NCI-H446 (cell line): ENCODE measurements at places on chromosomes 2 and 18.

DNA sequence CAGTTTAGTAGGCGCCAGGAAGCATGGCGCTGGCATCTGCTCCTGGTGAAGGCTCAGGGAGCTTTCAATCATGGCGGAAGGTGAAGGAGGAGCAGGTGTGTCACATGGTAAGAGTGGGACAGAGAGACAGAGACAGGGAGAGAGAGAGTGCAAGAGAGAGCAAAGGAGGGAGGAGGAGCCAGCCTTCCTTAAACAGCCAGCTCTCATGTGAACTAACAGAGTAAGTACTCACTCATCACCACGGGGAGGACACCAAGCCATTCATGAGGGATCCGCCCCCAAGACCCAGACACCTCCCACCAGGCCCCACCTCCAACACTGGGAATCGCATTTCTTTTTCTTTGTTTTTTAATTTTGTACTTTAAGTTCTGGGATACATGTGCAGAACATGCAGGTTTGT lies 40.8 kb upstream of the CLASP1 start:
- DNase-seq: no peak

GRCh38 chr2:191804766-191805165 lies 42.1 kb downstream of the CAVIN2 start:
- DNase-seq: no peak

DNA sequence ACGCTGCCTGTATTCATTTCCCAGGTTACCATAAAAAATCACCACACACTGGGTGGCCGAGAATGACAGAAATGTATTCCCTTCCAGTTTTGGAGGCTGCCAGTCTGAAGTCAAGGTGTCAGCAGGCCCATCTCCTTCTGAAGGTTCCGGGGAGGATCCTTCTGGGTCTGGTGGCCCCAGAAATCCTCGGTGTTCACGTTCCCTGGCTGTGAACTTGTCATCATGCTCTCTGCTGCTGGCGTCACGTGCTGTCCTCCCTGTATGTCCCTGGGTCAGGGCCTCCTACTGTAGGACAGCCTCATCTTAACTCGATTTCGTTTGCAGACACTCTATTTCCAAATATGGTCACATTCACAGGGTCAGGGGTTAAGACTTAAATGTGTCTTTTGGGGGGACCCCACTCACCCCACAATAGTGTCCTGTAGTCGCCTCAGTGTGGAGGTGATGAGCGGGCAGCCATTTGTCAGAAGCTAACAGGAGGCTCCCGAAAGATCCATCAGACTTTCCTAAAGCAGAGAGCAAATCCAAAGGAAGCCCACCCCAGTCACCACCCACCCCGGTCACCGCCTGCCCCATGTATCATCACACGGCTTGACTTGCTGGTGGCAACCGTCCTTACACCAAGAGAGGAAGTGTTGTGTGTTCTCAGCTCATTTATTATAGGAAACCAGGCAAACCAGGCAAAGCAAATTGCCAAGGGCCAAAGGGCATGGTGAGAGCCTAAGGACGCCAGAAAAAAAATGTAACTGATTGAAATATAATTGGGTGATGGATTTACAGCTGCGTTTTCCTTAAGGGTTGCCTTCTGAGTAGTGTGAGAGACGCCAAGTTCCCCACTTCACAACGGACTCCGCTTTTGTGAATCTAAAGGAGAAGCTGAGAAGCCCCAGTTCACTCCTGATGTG lies 148.8 kb upstream of the ZNF236 start:
- DNase-seq: no peak

- no peak for DNase-seq
These were observed 11.0 kb downstream of the DYSF start for GRCh38 chr2:71464389-71464788.

- no peak for DNase-seq
These were observed 14.7 kb upstream of the NEU4 start for GRCh38 chr2:241794250-241794823.

- DNase-seq: no peak
These were observed 101.8 kb upstream of the ERBB4 start for GRCh38 chr2:212640428-212640827.

GRCh38 chr18:68438983-68439382 lies 275.9 kb downstream of the TMX3 start:
- DNase-seq: no peak

GRCh38 chr2:2056531-2056930 lies 274.5 kb downstream of the MYT1L start:
- DNase-seq: no peak

DNA sequence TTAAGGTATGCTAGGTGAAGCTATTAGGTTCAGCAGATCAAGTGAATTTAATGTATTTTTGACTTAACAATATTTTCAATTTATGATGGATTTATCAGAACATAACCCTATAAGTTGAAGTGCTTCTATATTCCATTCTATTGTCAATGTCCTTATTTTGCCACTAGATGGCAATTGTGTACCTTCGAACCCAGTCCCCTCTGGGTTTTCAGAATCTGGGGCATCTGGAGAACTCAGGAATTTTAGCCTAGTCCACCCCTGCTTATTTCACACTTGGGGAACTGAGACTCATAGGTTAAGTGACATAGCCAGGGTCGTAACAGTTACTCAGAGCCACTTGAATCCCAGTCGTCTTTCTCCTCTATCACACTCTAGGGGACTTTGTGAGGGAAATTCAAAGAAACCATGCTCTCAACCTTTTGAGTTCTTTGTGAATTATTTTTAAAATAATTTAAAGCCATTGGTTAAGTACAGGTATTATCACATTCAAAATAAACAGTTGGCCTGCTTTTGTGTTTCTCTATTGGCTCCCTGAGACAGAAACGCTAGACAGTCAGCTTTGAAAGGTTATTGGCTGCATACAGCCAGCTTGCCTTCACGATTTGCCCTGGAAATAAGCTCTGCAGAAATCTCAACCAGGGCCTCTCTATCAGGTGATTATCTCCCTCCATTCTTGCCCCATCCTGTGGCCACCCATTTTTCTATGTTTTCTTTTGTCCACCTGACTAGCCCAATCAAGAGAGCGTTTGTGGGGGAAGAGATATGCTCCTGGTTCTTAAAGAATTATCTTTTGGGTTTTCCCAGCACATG lies 145.0 kb downstream of the TTC27 start:
- peak; percentile 70 for DNase-seq

DNA sequence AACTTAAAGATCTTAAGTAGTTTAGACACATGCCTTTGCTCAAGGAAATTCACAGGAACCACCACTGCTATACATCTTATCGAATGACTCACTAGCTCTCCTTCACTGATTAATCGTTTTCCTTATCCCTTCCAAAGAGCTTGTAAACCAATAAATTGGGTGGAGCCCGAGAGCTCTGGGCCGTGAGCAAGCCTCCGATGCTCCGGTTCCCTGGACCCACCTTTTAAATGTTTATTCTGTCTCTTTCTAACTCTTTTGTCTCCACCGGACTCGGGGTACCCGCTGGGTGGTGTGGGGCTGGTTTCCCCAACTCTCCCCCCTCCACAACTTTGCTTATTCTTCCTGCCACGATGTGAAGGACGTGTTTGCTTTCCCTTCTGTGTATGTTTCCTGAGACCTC lies 292.9 kb upstream of the TMEFF2 start:
- no peak for DNase-seq

- no peak for DNase-seq
These were observed 55.1 kb downstream of the MAP3K20 start for GRCh38 chr2:173130496-173131465.

- DNase-seq: peak; percentile 2
These were observed 940.2 kb upstream of the ZEB2 start for GRCh38 chr2:145460112-145460511.

DNA sequence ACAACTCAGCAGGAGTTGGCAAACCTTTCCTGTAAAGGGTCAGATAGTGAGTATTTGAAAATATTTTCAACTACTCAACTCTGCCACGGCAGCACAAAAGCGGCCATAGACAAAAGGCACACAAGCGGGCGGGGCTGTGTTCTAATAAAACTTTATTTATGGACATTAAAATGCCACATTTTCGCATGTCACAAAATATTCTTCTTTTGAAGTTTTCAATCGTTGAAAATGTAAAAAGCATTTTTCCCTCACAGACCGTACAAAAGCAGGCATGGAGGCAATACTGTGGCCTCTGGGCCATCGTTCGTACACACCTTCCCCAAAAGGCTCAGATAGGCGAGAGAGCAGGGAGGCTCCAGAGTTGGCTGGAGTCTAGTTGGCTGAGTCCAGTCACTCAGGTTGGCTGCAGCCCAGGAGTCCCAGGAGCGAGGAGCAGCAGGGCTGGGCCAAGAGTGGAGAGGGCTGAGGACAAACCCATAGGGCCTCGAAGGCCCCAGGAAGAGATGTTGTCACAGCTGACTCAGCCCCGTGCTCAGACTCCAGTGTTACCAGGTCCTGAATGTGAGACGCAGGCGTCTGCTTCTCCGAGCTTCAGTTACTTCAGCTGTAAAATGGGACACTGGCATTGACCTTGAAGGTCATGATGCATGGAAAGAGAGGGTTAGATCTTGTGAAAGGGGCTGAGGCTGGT lies 42.5 kb downstream of the SDC1 start:
- DNase-seq: no peak

GRCh38 chr18:31129398-31130115 lies 27.3 kb upstream of the DSC2 start:
- DNase-seq: no peak

- DNase-seq: no peak
These were observed 6.7 kb downstream of the PPP1R7 start for GRCh38 chr2:241156971-241157441.

DNA sequence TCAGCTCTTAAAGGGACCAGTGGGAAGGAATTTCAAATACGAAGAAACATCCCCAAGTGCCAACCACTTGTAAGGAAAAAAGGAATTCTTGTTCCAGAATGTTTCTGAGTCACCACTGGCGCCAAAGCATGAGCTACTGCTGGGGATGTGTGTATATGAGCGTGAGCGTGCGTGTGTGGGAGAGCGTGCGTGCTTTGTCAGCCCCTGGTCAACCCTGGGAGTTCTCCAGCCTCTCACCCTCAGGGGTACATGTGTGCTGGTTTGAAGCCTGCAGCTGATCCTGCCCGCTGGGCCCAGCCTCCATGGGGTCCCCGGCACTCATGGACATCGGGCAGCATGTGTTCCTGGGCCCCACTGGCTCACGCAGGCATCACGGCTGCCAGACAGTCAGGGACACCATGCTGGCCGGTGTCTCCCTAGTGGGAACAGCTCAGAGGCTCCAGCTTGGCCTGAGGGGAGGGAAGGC lies 17.1 kb downstream of the HS6ST1 start:
- DNase-seq: no peak

GRCh38 chr2:72118386-72118785 lies 29.3 kb downstream of the CYP26B1 start:
- DNase-seq: no peak

DNA sequence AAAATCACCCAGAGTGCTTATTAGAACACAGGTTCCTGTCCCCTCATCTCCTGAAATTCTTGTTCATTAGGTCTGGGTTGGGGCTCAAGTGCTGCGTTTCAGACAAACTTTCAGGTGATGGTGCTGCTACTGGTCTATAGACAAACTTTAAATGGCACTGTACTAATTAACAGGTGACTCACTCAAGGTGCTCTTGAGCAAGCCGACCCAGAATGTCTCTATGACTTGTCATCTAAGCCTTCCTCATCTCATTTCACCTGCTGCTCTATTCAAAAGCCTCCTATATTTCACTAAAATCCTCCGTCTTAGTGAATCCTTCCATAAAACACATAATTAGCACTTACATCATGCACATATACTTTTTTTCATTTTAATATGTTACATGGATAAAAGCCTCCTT lies 29.9 kb upstream of the STK39 start:
- DNase-seq: no peak

GRCh38 chr18:495017-495416 lies 5.5 kb downstream of the COLEC12 start:
- no peak for DNase-seq

- DNase-seq: no peak
These were observed 11.8 kb downstream of the COL4A4 start for GRCh38 chr2:227152093-227152766.

- DNase-seq: no peak
These were observed 7.1 kb upstream of the WNT10A start for GRCh38 chr2:218873359-218874194.

DNA sequence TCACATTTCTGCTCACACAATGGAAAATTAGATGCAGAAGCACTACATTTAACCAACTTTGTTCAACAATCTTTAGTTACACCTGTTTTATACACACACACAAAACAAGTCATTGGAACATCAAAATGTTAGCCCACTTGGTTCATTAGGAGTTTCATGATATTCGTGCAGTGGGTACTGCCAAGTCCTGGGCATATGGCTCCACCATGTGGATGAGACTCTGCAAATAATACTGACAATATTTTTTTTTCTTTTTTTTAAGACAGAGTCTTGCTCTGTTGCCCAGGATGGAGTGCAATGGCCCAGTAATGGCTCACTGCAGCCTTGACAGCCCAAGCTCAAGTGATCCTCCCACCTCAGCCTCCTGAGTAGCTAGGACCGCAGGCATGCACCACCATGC lies 34.5 kb upstream of the GRB14 start:
- DNase-seq: no peak

DNA sequence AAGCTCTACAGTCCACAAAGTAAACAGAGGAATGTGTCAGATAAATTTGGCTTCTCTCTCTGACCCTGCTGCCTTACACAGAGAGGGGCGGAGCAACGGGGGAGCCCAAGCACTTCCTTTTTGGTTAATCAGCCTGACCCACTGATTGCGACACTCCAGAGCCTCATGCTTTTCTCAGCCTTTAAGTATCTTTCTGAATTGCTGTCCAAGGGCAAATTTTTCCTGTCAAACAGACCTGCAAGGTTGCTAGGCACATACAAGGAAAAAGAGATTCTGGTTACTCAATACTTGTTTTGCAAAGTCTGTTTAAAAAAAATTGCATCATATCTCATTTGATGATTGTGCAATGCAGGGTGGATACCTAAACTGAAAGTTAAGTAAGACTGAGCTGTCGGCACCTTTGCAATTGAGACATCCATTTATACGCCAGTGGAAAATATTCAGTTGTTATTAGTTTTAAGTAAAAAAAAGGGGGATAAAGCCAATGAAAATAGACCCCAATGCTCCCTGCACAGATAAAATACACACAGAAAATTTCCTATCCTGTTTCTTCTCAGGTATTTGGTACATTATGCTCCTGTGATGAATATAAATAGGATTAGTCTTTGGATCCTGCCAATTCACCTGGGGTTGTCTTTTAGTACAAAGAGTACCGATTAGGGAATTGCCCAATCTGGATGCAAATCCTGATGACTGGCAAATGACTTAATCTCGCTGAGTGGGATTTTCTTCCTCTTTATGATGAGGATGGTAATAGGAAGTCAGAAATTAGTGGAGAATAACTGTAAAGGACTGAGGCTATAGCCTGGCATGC lies 260.2 kb upstream of the TRIB2 start:
- DNase-seq: no peak

DNA sequence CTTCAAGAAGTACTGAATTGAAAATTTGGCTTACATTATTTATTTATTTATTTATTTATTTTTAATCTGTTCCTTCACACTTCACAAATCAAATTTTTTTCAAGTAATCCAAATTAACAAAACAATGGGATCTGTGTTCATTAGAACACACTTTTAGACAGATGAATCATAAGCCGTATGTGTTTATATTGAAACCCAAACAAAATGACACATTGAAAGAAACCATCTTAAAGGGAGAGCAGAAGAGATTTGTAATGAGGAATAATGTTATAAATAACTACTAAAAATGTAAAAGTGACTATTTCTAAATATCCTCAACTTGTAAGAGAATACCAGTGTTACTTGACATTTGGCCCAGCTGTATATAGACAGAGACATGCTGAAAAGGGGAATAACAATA lies 991.0 kb upstream of the CHAC2 start:
- DNase-seq: no peak

- no peak for DNase-seq
These were observed 21.2 kb downstream of the E2F6 start for GRCh38 chr2:11444737-11445136.

- no peak for DNase-seq
These were observed 129.8 kb upstream of the EPAS1 start for GRCh38 chr2:46167406-46167805.

GRCh38 chr2:175737722-175738361 lies 264.2 kb downstream of the LNPK start:
- no peak for DNase-seq
